ENCODE measurements at places on chromosomes 3 and 15.
A peak's percentile ranks its signal among the peaks of the same experiment; 100 is the strongest.

GRCh38 chr15:75022783-75023180, 608 bp upstream of the PPCDC start:
- no peak for DNase-seq

DNA sequence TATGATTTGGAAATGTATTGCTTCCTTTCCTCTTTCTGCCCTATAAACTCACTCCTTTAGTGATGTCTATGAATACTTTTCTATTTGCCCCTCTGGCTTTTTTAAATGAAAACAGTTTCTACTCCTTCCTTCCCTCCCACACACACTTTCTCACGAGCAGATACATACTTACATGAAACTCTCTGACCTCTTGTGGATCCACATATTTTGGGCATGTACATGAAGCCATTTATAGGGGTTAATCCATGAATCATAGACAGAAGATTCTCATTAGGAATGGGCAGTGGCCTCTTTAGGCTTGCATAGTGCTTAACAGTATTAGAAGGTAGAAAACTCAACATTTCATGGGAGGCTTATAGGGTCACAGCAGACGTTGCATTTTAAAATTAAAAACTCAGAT, 24.8 kb downstream of the ANAPC13 start:
- no peak for DNase-seq

GRCh38 chr3:170961616-170962400, 53.4 kb upstream of the EIF5A2 start:
- DNase-seq = peak; percentile 68

GRCh38 chr3:52408466-52408865, 36.4 kb downstream of the SEMA3G start:
- DNase-seq = no peak

DNA sequence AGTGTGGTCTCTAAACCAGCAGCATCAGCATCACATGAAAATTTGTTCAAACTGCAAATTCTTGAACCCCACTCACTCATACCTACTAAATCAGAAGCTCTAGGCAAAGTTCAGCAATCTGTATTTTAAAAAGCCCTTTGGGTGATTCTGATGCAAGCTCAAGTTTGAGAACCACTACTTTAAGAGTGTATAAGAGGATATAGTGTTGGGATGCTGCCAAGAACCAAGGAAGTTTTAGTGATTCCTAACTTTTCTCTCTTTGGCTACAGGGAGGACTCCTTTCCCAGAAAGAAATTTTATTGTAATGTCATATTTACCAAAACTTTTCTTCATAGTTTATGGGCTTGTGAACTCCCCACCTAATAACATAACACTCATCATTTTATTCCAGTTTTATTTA, 422.2 kb downstream of the TBC1D5 start:
- DNase-seq = no peak

DNA sequence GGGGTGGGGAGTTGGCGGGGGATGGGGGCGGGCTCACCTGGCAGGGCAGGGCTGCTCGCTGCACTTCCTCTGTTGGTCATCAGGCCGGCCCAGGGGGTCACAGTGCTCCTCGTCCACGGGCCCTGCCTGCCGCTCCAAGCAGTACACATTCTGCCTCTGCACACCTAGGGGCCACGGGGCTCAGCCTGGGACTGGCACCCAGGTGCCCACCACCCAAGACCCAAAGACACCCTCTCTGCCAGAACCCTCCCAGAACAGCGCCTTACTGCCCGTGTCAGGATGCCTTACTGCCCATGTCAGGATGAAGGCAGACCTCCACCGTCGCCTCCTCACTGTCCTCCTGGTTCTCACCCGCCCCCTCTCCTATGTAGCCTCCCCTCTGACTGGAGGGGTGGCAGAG, 43.2 kb downstream of the ADAMTS7 start:
- DNase-seq = no peak

DNA sequence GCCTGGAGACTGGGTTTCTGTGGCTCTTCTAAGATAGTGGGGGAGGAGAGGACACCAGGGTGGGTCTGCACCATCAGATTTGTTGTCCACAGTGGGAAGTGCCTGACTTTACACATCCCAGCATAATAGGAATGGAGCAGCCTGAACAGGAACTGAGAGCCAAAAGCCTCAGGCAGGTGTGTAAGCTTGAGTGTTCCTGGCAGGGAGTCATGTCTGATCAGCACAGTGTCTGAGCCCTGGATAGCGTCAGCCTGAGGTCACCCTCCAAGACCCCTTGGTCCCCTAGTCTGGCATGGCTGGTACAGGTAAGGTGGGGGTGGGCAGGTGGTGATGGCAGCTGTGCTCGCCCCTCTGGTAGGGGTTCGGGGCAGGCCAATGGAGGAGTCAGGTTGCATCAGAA, 20.2 kb downstream of the INSYN1 start:
- no peak for DNase-seq

DNA sequence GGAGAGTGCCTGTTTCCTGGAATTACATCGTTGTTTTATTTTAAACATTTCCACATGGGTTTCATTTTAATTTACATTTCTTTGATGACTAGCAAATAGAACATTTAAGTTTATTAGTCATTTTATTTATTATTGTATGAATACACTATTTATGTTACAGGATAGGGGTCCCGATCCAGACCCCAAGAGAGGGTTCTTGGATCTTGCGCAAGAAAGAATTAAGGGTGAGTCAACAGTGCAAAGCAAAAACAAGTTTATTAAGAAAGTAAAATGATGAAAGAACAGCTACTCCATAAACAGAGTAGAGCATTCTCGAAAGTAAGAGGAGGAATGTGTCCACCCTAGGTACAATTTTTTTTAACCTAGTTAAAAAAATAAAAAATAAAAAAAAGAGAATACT, 539.5 kb downstream of the NAALADL2 start:
- peak; percentile 26 for DNase-seq

DNA sequence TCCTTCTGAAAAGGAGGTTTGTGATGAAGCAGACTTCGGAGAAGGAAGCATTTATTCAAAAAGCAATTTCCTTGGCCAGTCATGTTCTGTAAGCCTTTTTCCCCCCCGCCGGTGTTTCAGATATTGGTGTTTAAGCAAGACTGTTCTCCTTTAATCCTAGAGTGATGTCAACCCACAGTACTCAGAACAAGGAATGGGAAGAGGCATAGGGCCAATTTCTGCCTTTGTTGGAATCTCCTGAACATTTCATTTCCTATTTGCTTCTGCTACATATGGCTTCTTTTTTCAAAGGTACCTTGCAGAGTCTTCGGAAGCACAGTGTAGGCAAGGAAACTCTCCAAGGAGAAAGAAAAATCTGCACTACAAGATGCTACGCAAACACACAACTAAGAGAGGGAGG, 713.1 kb upstream of the CFAP20DC start:
- DNase-seq = no peak

GRCh38 chr3:13134879-13135206, 61.6 kb upstream of the IQSEC1 start:
- no peak for DNase-seq

DNA sequence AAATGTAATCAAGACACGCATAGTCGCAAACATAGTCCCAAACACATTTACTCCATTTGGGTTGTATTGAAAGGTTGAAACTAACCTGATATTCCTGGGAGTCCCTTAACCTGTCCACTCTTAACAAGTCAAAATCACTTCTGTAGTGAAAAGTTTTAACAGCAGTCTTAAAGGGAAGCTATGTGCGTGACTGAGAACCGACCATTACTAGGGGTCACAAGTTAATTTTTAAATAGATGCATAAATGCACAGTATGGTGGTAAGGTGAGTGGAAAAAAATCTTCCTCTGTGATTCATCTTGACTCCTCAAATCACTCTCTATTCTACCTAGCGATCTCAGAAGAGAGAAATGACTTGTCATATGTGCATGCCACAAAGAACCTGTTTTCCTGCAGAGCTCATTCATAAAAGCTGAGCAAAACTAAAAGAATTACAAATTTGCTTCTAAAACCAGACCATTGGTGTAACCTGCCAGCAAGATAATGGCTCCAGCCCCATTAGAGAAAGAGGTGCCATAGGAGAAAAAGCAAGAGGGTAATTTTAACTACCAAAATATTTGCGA, 4.8 kb downstream of the GPR15 start:
- DNase-seq = peak; percentile 55

DNA sequence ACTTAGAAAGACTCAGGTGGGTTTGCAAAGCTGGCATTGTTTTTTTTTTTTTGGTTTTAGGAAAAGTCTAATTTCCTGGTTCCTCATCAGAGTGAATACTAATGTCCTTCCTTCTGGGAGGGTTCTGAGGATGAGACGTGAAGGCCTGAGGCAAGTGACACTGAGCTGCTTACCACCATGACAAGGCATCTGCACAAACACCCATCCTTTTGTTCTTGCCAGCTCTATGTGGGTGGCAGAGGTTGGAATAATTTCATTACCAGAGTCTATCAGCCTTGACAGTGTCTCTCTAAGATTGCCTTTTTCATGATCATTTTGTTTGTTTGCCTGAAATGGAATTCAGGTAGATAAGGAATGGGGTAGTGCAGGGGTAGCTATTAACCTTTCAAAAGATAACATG, 17.1 kb downstream of the RTP4 start:
- DNase-seq = no peak

- peak; percentile 59 for DNase-seq
Observed at GRCh38 chr3:8456412-8456811, 45.2 kb upstream of the LMCD1 start.

GRCh38 chr3:151174351-151174750, 28.7 kb downstream of the GPR171 start:
- DNase-seq = no peak

DNA sequence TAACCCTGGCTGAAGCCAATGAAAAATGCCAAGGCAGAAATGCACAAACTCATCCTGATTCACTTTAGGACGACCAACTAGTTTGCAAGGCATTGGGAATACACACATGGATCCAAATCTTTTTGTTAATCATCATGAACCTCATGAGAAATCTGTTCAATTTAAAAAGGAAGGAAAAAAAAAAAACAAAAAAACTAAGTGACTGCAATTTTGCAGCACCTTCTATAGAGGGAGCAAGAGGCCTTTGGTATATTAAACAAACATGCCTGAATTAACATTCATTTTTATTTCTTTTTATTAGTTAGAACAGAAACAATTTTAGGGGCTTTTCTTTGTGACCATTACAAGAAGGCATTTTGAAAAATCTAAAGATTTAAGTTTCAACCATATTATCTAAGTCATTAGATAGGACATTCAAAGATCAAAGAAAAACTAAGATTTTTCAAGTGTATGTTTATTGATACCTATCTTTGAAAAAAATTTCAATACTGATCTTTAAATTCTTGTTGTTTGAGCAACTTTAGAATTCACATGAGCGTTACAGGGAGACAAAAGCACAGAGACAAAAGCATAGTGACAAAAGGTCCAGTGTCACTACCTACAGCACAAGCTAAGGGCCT, 182.4 kb downstream of the CBLB start:
- peak; percentile 53 for DNase-seq

- no peak for DNase-seq
Observed at GRCh38 chr3:62975566-62975965, 100.3 kb upstream of the CADPS start.

DNA sequence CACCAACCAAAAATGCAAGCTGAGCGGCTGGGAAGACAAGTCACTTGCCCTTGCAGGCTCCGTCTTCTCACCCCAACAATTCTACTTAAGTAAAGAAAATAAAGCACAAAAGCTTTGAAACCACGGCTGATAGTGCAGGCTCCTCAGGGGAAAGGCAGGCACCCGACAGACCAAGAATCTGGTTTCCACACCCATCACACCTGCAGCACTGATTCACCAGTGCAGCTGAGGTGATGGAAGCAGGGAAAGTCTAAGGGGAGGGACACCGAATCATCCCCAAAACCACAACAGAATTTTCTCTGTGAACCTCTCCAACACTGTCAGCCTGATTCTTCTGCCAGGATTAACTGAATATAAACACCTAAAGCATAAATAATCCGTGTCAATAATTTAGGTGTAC, 62.0 kb upstream of the NSMCE3 start:
- DNase-seq = no peak

DNA sequence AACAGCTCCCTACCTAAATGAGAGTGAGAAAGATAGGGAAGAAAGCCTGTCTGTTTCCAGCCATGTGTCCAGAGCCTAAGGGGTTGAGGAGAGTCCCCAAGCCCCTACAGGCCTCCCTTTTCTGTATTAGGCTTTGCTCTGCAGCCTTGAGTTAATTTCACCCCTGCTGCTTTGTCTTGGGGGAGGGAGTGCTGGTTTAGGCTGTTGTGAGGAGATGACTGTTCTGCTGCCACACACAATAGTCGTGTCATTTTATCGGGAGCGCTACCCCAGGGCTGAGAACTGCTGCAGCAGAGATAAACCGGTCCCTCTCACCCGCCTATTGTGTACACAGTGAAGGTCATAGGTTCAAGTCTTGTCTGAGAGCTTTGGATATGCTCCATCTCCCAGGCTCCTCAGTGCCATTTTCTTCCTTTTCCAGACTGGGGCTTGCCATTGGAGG, 1.4 kb downstream of the ZNF609 start:
- DNase-seq = no peak

GRCh38 chr3:4741404-4742307, 237.6 kb upstream of the BHLHE40 start:
- no peak for DNase-seq

- no peak for DNase-seq
Observed at GRCh38 chr3:119098619-119099222, 47.2 kb upstream of the TEX55 start.

- no peak for DNase-seq
Observed at GRCh38 chr3:54262541-54262940, 140.2 kb downstream of the CACNA2D3 start.

DNA sequence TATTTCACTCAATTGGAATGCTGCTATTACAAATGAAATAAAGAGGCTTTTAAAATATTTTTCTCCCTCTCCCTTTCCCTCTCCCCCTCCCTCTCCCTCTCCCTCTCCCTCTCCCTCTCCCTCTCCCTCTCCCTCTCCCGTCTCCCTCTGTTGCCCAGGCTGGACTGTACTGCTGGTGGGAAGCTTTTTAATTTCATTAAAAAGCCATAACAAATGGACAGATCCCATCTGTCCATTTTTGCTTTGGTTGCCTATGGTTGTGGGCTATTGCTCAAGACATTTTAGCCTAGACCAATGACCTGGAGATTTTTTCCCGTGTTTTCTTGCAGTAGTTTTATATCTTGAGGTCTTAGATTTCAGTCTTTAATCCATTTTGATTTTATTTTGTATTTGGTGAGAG, 107.2 kb upstream of the LRRC3B start:
- no peak for DNase-seq

GRCh38 chr15:65086680-65087111, 10.2 kb downstream of the KBTBD13 start:
- no peak for DNase-seq

GRCh38 chr3:11567516-11568467, 75.9 kb downstream of the VGLL4 start:
- DNase-seq = peak; percentile 93

GRCh38 chr15:89714775-89715174, 24.2 kb downstream of the WDR93 start:
- no peak for DNase-seq

- DNase-seq = peak; percentile 44
Observed at GRCh38 chr15:98881526-98882520, 125.8 kb downstream of the PGPEP1L start.

- DNase-seq = no peak
Observed at GRCh38 chr3:182455011-182455410, 338.3 kb upstream of the ATP11B start.

DNA sequence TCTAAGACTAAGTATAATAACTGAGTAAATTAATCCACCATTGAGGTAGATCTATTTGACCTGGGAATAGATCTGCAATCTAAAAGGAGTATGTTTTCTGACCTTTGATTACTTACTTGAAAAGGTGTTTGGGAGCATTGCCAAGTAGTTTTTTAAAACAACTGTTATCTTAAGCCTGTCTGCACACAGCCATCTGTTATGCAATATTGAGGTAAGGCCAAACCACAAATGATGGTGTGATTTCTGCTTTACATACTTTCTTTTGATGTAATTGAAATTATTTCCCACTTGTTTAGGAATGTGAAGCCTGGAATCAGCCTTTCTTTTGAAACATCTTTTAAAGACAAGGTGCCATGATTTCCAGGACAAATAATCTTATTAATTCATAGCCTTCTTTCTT, 274.0 kb downstream of the BBX start:
- DNase-seq = peak; percentile 37

Measured in trophoblast cell (in vitro differentiated cells and primary cell).